ENCODE measurements at places on chromosomes 13 and 19.

GRCh38 chr13:46778095-46778494, 18.9 kb downstream of the ESD start:
- DNase-seq = no peak

DNA sequence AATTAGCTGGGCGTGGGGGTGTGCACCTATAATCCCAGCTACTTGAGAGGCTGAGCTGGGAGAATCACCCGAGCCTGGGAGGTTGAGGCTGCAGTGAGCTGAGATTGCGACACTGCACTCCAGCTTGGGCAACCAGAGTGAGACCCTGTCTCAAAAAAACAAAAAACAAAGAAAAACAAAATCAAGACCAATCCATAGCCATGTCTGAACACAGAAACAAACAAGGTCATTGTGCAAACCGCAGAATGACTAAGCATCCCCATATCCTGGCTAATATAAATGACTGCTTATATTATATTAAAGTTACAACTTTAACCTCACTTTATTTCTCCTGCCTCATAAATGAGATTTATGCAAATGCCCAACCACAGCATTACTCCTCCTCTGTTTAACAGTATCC, 2.3 kb upstream of the LYPD3 start:
- DNase-seq = peak; percentile 45

GRCh38 chr13:33103457-33103856, 87.2 kb downstream of the KL start:
- DNase-seq = no peak

DNA sequence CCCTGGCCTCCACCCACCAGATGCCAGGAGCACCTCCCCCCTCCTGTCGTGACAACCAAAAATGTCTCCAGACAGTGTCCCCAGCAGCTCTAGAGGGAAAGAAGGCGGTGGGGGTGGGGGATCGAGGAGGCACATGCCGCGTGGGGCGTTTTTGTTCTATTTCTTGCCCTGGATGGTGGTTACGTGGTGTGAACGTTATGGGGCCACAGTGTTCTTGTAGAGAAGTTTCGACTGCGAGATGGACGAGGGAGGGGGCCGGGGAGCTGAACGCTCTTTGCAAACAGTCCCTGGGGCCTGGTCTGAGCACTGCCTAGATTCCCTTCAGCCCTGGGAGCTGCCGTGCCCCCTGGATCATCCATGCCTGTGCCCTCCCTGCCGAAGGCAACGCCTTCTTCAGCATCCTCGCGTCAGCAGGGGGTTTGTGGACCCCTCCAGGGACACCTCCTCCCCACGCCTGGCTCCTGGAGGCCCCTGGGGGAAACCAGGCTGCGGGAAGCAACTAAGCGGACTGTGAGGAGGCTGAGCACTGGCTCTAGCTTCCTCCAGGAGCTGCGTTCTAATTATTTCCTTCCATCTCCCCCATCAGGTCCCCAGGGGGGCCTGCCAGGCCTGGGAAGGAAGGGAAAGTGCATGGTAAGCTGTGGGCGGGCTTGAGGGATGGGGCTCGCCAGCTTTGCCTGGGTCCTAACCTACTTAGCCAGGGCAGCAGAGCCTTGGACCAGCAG, 131.5 kb downstream of the IER2 start:
- no peak for DNase-seq

GRCh38 chr13:106493533-106494220, 41.8 kb downstream of the EFNB2 start:
- no peak for DNase-seq

DNA sequence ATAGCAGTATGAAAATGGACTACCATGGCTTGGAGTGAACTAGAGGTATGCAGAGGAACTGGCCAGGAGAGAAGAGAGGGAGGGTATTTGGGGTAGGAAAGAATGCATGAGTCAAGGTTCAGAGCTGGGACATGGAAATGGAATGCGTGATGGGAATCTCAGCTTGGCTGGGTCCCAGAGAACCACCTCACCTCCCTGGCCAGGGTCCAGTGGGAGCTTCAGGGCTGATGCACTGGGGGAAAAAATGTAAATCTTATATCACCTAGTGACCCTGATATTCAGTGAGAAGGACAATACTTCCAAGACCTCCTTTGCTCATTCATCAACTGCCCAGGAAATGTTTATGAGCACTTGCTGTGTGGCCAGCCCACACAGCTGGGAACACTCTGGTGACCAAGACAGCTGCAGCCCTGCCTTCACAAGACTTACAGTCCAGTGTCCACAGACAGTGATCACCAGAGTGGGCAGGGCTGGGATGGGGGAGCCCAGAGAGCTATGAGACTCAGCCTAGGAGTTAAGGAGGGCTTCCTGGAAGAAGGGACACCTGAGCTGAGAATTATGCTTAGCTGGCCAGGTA, 12.8 kb downstream of the IGSF23 start:
- DNase-seq = peak; percentile 98

DNA sequence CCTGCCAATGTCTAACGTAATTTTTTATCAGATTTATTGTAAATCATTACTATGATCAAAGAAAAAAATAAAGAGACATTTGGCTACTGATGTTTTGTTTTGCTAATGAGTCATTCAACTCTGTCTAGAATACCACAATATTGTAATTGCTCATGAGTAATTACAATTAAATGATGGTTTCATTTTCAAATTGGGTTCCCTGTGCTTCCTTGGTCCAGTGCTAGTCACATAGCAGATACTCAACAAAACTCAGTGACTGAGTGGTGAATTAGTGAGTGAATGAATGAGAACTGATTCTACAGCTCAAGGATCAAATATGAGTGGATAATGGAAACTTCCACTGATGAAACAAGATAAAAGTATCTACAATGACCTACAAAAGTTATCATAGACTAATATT, 304.7 kb downstream of the POU4F1 start:
- no peak for DNase-seq

- no peak for DNase-seq
Measured at GRCh38 chr13:35770756-35771297, 294.3 kb upstream of the MAB21L1 start.

Measured in fibroblast of the aortic adventitia (primary cell).